Testis (tissue), 5 donors: ENCODE measurements at places on chromosomes 1 and 21. TPM values are rescaled to one million over a fixed set of nuclear protein-coding genes. Genes with fewer than 3 reads are reported as not detected.

CCDC185 gene
- 29.8 TPM for total RNA-seq

ALG14 gene
- 5.3 TPM for total RNA-seq

SLC44A5 gene
- 4.9 TPM for total RNA-seq

MPC2 gene
- total RNA-seq: 185 TPM

LCE6A gene
- total RNA-seq: not detected

TMEM54 gene
- total RNA-seq: 18.7 TPM

S100A12 gene
- not detected for total RNA-seq

AADACL4 gene
- total RNA-seq: not detected

LCE1F gene
- not detected for total RNA-seq
